ENCODE measurements at places on chromosomes 3 and 15.

DNA sequence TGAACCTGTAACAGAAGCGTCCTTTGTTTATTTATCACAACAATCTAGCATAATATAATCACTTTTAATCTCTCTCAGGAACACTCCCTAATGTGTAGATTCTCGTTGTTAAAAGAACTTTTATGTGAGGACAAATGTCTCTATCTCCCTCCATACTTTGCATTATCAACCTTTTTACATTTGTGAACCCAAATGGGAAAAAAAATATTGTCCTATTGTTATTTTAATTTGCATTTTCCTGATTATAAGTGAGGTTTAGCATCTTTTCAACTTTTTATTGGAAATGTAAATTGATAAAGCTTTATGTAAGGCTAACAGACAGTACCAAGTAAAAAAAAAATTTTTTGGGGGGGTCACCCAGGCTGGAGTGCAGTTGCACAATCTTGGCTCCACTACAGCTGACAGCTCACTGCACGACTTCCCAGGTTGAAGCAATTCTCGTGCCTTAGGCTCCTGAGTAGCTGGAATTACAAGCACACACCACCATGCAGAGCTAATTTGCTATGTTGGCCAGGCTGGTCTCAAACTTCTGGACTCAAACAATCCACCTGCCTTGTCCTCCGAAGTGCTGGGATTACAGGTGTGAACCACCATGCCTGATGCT, 33.0 kb upstream of the DENND4A start:
- DNase-seq = no peak

DNA sequence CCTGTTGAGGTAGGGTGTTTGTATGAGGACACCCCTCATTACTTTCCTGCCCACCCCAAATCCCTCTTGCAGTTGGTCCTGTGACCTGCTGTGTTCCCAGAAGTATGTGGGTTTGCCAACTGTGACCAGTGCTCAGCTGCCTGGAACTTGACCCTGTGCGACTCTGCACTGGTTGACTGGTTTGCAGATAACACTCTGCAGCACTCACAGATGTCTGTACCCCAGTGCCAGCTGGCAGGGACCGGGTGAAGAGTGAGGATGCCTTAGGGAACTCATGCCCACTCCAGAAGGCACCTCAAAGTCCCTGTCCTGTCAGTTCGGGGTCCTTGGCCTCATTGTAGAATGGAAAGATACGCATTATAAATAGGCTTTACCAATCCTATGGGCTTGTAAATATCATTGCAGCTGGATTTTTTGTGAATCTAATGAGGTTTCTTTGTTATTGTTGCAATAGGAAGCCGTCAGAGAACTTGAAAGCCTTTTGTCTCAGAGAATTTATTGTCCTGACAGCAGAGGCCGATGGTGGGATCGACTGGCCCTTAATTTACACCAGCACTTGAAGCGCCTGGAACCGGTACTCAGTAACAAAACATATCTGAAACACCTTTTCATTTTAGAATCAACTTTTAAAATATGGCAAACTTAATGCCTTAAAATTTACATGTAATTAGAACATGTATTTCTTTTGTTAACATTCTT, 18.2 kb downstream of the FAN1 start:
- no peak for DNase-seq

DNA sequence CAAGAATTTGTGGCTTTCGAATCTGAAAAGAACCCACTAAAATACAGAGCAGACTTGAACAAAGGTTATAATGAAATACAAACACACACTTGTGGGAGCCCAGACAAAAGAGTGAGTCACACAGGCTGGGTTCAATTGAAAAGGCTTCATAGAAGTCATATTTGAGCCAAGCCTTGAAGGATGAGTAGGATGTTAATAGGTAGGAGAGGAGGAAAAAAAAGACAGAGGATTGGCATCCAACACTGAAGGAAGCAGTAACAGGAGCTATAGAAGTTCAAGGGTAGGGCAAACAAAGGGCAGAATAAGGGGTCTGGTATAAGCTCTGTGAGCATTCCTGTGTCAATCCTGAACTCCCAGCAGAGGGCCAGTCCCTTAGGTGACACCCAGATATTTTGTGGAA, 325.4 kb downstream of the FOXP1 start:
- no peak for DNase-seq

GRCh38 chr3:171123915-171124314, 97.4 kb upstream of the SLC2A2 start:
- DNase-seq = no peak

DNA sequence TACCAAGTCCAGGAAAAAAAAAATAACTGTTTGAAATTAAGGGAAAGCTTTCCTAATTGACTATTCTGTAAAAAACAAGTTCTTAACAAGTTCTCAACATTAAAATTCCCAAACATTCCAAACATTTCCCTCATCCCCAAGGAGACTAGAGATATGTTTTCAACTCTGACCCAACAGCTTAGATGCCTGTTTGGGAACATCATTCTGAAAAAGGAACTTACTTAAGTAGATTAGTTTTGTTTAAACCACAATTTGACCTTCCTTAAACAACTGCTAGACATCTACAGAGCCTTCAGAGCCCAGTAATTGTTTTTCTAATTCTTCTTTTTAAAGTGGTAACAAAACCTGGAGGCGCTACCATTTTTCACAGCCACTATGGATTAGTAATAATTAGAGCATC, 12.8 kb downstream of the UBR1 start:
- DNase-seq = no peak

DNA sequence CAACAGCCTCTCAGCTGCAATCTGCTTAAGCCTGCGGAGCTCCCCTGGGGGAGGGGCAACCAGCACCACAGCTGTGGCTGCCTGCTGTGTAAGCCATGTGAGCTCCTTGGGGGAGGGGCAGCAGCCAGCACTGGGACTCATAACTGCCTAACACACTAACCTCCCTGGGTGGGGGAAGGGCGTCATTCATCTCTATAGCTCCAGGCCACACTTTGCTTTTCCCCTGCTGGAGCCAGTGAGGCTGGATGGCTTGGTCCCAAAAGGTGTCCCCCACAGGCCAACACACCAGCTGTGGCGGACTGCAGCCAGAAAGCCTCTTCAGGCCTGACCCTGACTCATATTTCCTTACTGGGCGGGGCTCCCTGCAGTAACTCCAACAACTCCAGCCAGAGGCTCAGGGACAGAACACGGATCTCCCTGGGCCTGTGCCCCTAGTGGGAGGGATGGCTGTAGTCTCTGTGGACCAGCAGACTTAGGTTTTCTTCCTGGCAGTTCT, 129.8 kb downstream of the PPM1L start:
- DNase-seq = no peak

DNA sequence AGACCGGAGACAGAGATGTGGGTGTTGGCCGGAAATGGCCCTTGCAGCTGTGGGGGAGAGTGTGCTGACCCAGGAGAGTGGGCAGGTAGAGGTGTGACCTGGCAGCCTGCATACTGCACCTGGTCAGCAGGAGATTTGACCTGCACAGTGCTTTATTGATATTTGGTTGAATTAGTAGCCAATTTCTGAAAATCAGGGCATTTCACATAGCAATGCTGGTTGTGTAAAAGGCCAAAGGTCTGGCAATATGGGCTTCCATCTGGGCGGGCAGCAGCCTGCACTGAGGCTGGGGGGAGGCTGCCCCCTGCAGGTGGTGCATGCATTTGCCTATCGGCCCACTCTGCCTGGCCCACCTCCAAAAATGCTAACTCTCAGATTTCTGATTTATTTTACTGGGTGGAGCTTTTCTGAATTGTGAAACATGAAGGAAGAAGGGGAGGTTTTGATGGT, 9.4 kb upstream of the MGLL start:
- no peak for DNase-seq

GRCh38 chr3:197311591-197311990, 13.2 kb upstream of the DLG1 start:
- DNase-seq = no peak

GRCh38 chr15:83656943-83657528, 3.1 kb downstream of the ADAMTSL3 start:
- no peak for DNase-seq

GRCh38 chr3:56857178-56857577, 55.4 kb upstream of the ARHGEF3 start:
- no peak for DNase-seq

DNA sequence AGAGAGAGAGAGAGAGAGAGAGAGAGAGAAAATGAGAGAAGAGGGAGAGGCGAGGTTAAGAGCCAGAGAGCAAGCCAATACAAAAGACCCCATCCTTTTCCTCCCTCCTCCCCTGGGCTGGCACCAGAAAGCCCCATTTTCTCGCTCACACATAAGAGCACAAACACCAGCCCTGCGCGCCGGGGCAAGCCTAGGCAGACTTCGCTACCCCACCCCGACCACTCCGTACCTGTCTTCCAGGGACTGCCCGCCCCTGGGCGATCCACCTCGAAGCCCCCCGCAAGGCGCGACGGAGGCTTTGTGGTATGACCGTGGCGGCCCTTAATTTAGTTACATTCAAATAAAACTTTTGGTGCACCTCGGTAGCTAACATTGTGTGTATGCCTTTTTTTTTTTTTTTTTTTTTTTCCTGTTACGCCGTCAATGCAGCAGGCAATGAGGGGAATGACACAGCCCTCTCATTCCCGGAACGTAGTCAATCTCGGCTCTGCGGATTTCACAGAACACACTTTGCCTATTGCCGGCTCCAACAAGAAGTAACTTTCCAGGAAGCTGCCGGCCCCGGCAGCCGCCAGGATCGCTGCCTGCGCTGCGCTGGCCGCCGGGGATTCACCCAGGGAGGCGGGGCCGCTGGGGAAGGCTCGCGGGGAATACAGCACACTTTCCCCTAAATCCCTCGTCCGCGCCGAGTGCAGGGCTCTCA, 7.7 kb downstream of the BCL6 start:
- peak; percentile 36 for DNase-seq

- DNase-seq = no peak
These were observed 9.2 kb downstream of the NFKBIZ start for GRCh38 chr3:101858464-101859030.

DNA sequence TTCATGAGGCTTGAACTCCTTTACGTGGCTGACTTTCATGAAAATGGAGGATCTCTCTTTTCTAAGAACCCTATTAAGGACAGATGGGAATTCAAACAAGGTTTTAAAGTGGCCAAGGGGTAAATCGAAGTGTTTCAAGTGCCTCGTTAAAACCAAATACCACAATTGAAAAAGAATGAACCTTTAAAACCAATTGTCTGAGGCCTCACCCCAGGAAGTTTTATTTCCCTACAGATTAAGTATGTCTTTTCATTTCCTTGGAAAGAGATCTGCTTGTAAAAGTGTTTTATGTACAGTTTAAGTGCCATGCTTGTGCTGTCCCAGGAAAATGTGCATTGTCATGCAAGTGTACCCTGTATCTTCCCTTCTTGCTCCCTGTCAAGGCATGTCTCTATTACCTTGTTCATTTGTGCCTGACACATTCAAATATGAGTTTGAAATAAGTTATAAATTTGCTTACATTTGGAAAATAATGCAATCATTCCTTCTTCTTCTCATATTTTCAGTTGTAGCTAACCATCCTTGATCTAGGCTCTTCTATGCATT, 138.7 kb downstream of the ZPLD1 start:
- no peak for DNase-seq

GRCh38 chr3:126488185-126488584, 12.5 kb upstream of the ZXDC start:
- DNase-seq = no peak

GRCh38 chr3:127483902-127484591, 106.5 kb downstream of the TPRA1 start:
- no peak for DNase-seq

- DNase-seq = no peak
These were observed 49.6 kb downstream of the SHQ1 start for GRCh38 chr3:72798552-72799195.

DNA sequence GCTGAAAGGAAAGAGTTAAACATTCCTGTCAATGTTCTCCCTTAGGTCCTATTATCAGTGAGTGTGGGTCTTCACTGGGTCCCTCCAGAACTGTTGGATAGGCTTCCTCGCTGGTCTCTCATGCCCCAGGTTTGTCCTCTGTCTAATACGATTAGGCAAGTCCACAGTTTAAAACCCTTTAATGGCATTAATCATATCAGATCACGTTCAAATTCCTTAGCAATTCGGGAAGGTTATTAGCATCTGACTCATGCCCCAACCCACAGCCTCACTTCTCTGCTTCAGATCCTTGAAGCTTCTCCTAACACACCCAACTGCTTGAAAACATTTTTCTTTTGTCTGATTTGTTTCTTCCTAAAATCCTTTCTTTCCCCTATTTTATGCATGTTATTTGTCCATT, 224.3 kb upstream of the ATP10A start:
- DNase-seq = no peak

DNA sequence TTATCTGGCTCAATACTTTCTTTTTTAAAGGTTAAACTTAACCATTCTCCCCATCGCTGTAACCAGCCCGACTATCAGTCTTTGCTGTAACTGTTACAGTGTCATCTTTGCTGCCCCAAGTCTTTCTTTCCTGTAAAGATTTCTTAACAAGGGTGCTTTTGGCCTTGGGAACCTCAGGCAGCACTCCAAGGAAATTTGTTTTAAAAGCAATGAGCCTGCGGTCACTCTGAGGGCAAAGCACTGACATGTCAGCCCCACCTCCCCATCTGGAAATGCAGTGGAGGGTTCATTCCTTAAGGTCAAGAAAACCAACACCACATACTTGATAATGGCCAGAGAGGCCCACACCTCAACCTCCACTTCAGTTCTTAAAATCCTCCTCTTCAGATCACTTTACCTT, 3.2 kb downstream of the TRANK1 start:
- DNase-seq = no peak

DNA sequence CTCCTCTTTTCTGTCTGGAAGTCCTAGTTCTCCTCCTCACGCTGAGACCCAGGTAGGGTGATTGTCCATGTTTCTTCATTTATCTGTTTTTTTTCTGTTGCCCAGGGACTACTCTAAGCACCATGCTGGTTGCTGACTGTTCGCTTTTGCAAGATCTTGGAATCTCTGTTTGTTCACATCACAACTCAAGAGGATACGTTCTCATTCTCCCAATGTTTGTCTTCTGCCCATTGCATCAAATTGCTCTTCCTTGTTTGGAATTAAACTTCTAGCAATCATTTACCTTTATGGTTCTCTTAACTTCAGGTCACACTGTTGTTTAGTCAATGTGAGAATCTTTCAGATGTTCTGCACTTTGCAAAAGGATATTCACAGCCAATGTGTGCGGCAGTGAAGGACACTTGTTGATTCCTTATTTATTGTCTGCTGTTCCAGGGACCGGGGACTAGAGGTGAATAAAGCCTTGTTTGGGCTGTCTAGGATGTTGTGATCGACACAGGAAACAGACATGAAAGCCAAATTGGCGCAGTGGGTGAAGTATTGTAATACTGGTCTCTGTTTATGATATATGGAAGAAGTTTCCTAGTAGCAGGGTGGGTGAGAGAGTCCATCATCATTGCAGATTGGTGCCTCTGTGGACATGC, 24.5 kb downstream of the LPP start:
- no peak for DNase-seq

DNA sequence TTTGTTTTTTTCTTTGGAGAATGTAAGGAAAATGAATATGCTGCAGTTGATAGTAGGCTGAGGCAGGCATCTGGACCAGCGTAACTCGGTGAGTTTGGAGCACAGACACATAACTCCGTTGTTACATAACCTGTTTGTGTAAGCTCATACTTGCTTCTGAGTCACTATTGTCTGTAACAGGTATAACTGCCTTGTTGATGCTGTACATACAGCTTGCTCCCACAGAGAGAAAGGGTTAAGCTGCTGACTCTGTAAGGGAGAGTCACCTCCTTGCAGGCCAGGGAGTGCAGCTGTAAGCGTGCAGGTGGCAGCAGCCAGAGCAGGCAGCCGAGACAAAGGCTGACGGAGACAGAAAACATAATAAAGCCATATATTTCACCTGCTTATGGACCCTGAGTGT, 20.4 kb downstream of the RETNLB start:
- no peak for DNase-seq

All from stimulated activated CD8-positive, alpha-beta memory T cell treated with anti-CD3 and anti-CD28 coated beads, Interleukin-7, amount 100 ng/mL, for 1 hour (primary cell).